NCI-H526 (cell line): ENCODE measurements at places on chromosomes 7 and 10.

DNA sequence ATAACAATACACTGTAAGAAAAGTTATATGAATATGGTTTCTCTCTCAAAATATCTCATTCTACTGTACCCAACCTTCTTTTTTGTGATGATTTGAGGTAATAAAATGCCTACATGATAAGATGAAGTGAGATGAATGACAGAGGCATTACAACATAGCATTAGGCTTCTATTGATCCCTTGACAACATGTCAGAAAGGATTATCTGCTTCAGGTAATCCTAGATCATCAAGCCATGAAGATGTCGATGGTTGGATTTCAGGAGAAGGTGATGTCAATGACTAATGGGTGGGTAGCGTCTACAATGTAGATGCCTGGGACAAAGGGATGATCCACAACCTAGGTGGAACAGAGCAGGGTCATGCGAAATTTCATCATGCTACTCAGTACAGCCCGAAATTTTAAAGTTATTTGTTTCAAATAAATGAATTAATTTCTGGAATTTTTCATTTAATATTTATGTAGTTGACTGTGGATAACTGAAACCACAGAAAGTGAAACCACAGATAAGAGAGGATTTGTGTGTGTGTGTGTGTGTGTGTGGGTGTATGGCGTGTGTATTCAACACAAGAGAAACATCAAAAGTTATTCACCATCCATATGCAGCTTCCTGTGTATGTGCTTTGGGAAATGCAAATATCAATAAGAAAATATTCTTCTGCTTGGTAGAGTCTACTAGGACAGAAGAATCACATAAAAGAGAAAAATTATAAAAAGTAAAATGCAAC lies 77.0 kb downstream of the MAGI2 start:
- no peak for DNase-seq

- DNase-seq: no peak
These were observed 134.5 kb downstream of the BAMBI start for GRCh38 chr10:28811639-28812349.

DNA sequence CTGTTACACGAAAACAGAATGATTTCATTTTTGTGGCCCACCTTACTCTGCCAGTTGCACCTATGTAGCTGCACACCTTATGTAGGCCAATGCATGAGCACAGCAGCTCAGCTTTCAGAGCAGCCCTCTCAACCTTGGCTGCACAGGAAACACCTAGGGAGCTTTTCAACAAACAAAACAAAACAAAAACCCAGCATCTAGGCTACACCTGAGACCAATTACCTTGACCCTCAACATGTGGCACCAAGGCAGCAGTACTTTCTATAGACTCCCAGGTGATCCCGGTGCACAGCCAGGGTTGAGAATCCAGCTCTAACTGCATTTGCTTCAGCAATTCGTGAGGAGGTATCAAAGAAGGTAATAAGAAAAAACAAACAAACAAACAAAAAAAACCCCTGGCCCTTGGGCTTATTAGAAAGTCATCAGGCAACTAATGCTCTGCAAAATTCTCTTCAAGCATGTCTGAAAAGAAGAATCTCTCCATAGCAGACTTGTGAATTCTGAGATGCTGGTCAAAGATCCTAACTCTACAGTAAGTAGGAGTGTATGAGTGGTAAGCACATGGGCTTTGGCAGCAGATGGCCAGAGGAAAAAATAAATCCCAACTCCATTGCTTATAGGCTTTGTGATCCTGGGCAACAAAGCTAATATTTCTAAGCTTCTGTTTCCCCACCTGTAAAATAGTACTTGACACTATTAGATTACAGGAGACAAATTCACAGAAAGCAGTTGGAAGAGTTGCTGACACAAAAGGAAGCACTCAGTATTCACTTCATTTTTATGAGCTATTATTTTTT lies 113.4 kb upstream of the NOBOX start:
- no peak for DNase-seq

DNA sequence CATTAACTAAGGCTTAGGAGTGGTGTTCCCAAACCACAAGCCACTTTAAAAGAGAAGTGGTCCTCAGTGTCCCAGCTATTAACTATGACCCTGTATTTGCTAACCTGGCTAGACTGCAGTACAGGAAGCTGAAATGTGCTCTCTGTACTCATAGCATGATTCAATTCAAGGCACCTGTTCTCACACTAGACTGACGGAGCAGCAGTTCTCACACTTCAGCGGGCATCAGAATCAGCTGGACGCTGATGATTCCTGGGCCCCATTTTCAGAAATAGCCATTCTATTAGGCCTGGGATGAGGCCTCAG lies 24.5 kb upstream of the MSRB2 start:
- no peak for DNase-seq

GRCh38 chr10:49688920-49689319 lies 9.5 kb downstream of the C10orf53 start:
- DNase-seq: no peak

DNA sequence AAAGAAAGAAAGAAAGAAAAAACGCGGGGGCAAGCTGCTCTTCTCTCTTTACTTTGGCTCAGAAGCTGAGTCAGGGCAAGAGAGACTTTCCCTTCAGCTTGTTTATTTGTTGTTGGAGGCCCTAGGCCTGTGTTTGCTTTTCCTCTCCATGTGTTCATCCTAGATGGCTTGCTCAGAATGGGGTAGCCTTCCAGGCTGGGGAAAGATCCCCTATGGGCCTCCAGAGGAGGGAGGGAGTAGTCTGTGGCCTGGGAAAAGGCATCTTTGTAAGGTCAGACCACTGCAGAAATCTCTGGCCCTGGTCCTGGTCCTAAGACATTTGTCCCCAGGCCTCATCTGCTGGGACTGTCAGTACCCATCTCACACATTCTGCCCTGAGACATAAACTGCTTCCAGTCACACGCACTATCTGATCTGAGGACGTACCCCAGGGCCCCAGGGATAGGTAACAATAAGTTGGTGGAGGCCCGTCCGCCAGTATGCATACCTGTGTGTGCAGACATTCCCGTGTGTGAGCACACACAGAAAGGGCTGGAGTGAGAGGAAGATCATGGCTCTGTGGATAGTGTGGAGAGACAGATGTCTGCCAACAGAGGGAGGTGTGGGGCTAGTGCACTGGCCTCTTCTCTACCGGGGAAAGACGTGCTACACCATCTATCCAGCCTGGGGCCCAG lies 4.9 kb upstream of the SCD start:
- DNase-seq: no peak

DNA sequence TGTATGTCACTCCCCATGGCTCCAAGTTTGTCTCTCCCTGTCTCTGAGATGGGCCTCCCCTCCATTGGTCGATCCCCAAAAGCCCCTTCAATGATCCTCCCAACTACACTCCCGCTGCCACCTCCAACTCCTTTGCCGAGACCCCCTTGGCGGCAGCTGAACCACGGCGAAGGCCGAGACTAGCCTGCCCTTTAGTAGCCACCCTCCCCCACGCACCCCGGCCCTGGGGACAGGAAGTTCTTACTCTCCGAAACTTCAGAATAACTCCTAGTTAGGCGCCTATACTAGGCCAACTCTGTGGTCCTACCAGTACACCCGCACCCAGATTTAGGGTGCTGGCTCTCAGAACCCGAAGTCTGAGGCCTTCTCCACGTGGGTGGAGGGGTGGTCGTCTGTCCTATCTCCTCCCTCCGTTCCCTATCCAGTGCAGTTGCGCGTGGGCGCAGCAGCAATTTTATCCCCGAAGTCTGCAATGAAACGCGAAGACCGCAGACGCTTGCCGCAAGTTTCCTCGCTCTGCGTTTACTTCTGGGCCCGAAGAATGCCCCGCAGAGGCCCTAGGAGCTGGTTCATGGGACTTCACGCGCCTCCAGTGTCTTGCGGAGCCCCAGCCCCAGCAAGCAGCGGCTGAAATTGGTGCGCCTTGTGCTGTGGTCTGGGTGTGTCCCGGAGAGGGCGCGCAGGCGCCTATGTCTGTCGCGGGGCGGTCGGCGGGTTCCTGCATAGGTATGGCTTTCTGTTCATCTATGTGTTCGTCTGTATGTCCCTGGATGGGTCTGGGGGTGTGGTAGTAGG lies 82.6 kb upstream of the SLF2 start:
- no peak for DNase-seq

DNA sequence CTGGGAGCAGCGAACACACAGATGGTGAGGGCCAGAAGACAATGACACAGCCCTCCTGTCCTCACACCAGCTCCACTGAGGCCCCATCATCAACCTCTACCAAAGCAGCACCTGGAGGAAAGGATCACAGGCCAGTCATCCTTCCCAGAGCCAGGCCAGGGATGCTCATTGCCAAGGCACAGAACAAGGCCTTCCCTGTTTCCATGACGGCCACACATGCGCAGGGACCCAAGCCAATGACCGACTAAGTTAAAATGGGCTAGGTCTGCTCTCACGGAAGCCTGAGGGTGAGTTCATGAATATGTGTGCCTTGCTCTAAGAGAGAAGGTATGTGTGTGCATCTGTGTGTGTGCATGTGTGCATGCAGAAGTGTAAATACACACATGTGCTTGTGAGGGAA lies 39.6 kb downstream of the COBL start:
- DNase-seq: no peak

- no peak for DNase-seq
These were observed 16.5 kb downstream of the TMEM236 start for GRCh38 chr10:17768496-17768895.

DNA sequence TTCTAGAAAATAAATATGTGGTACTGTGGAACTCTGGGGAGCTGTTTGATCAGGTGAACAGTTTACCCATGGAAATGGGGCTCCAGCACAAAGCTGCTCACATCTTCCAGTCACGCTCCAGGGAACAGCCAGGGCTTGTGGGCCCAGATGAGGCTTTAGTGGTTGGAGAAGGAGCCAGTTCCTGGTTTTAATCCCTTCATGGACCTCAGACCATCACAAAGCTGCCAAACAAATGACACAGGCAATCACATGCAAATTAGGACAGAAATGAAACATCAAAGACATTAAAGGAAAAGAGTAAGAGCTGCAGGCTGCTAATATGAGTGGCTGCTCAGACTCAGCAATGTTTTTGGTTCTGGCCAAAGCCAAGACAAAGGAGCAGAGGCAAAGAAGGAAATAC lies 2.2 kb upstream of the ATP6V0E2 start:
- DNase-seq: peak; percentile 98

GRCh38 chr10:77877441-77878344 lies 48.9 kb downstream of the DLG5 start:
- DNase-seq: no peak

- DNase-seq: no peak
These were observed 10.6 kb upstream of the LYZL2 start for GRCh38 chr10:30639946-30640786.

DNA sequence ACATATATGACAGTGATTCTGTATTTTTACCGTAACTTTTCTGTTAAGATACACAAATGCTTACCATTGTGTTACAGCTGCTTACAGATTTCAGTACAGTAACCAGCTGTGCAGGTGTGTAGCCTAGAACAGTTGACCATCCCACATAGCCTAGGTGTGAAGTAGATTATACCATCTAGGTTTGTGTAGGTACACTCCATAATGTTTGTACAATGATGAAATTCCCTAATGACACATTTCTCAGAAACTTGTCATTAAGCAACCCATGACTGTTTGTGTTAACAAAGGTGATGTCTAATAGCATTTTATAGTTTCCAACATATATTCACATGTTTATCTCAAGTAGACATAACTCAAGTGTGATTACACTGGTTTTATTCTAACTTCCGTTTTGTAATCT lies 218.5 kb downstream of the PLXDC2 start:
- no peak for DNase-seq

- no peak for DNase-seq
These were observed 997 bp upstream of the ZNF138 start for GRCh38 chr7:64793106-64793755.

DNA sequence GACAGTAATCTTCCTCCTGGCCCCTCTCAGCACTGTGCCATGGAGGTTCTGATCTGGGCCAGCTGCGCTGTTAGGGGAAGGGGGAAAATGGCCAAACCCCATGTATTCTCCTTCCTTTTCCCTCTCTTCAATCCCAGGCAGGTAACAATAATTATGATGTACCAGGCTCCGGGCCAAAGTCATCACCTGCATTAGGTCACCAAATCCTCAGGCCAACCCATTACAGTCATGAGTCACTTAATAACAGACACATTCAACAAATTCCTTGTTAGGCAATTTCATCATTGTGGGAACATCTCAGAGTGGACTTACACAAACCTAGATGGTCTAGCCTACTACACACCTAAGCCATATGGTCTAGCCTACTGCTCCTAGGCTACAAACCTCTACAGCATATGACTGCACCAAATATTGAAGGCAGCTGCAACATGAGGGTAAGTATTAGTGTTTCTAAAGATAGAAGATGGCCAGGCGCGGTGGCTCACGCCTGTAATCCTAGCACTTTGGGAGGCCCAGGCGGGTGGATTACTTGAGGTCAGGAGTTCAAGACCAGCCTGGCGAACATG lies 2.2 kb upstream of the HSPB1 start:
- no peak for DNase-seq

DNA sequence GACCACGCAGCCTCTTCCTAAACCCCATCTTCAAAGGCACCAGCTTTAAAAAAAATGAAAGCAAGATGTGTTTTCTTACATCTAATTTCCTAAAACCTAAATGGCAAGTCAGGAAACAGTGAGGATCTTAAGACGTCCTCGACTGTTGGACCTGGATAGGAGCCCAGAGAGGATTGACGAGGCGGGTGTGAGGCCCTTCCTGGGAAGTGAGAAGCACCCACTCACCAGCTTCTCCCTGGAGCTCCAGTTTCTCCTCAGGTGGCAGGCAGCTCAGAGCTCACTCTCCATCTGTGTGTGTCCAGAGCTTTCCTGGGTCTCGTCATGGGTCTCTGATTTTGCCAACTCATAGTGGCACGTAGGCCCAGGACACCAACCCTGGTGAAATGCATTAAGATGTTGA lies 614.0 kb upstream of the AUTS2 start:
- DNase-seq: no peak

DNA sequence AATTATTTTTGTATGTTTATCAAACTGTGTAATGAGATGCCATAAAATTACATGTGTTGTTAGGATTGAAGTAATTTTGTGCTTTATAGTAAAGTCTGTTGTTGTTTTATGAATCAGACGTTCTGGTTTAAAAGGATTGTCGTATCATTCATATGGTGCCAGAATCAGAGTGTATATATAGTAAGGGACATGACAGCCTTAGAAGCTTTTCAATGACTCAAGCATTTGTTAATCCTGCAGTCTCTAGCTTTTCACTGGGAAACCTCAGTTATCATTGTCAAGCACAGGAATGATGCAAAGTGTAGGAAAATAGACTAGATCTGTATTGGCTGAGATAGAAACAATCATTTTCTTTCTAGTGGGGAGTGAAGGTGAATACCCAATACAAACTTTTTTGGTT lies 57.5 kb downstream of the TRRAP start:
- DNase-seq: no peak

DNA sequence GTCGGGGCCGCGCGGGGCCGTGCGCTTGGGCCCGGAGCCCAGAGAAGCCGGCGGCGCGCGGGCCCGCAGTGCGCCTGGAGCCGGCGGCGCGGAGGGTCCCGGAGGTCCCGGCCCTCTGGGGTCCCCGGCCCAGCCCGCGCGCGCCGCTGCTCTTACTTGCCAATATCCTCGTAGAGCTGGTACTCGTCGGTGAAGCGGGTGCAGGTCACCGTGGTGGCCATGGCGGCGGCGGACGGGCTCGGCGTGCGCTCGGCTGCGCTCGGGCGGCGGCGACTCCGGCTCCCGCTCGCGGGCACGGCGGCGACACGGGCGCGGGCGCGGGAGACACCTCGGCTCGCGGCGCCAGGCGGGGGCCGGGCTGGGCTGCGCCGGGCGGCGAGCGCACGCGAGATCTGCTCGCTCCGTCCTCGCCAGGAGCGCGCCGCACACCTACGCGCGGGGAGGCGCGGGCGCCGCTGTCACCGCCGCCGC lies at the start of gene CAMK2B:
TSS of gene CAMK2B (minus strand) at position 394 of the 471 bp plus-strand sequence. CDS start at position 221, 173 bp downstream.
- peak; percentile 60 for DNase-seq
